ENCODE measurements at places on chromosomes 5 and 9.
A peak's percentile ranks its signal among the peaks of the same experiment; 100 is the strongest.

DNA sequence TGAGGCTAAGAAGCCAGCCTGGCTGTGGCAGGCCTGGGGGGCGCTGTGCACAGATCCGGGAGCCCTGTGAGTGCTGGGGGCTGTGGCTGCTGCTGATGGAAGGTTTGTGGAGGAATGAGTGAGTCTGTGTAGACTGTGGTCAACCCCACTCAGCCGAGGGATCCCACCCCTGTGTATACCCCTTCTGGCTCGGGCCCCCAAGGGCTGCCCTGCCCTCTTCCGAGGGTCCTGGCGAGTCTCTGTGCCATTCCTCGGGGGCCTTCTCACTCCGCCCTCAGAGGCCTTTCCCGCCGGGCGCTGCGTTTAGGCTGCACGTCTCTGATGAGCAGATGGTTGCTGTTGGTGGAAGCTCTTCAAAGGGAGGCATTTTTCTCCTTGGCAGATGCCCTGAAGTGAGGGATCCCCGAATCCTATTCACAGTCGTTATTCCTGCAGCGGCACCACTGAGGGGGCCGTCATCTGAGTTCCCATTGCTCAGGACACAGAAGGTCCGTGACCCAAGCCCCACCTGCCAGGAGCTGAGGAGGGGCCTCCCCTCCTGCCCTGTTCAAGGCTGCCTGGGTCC lies 94.1 kb downstream of the RXRA start:
- H3K4me3 ChIP-seq: no peak overlapping the region
- no peak for DNase-seq
- no peak overlapping the region for H3K27ac ChIP-seq
- no peaks in the 10 kb centered on the region for H3K36me3 ChIP-seq

GRCh38 chr9:134216449-134216951 lies 52.1 kb upstream of the RNU6ATAC start:
- no peak overlapping the region for H3K4me3 ChIP-seq
- no peak for DNase-seq
- peak overlapping the region; percentile 19 for H3K27ac ChIP-seq
- H3K36me3 ChIP-seq: no peaks in the 10 kb centered on the region
- H3K4me1 ChIP-seq: peaks cover 34% of the 10 kb centered on the region

GRCh38 chr5:149277801-149278200 lies 6.1 kb downstream of the AFAP1L1 start:
- H3K27ac ChIP-seq: no peak overlapping the region
- no peak overlapping the region for H3K4me3 ChIP-seq
- peaks cover 6% of the 10 kb centered on the region for H3K36me3 ChIP-seq
- H3K4me1 ChIP-seq: no peaks in the 10 kb centered on the region
- DNase-seq: no peak

GRCh38 chr5:53010814-53011213 lies 21.7 kb downstream of the ITGA2 start:
- H3K27me3 ChIP-seq: peaks cover 7% of the 10 kb centered on the region
- H3K4me3 ChIP-seq: no peak overlapping the region
- peaks cover 8% of the 10 kb centered on the region for H3K36me3 ChIP-seq
- no peak for DNase-seq
- H3K4me1 ChIP-seq: peaks cover 2% of the 10 kb centered on the region

- H3K27ac ChIP-seq: no peak overlapping the region
- H3K4me1 ChIP-seq: no peaks in the 10 kb centered on the region
- no peak overlapping the region for H3K4me3 ChIP-seq
- no peak for DNase-seq
These were observed 83.6 kb downstream of the ARHGEF28 start for GRCh38 chr5:73709536-73710129.

- H3K4me1 ChIP-seq: peaks cover 18% of the 10 kb centered on the region
- no peak for DNase-seq
- H3K27ac ChIP-seq: no peak overlapping the region
- no peaks in the 10 kb centered on the region for H3K27me3 ChIP-seq
- H3K4me3 ChIP-seq: no peak overlapping the region
These were observed 76.4 kb downstream of the NDFIP1 start for GRCh38 chr5:142184988-142185387.
